ENCODE measurements at places on chromosomes 12 and 14.
A peak's percentile ranks its signal among the peaks of the same experiment; 100 is the strongest.

DNA sequence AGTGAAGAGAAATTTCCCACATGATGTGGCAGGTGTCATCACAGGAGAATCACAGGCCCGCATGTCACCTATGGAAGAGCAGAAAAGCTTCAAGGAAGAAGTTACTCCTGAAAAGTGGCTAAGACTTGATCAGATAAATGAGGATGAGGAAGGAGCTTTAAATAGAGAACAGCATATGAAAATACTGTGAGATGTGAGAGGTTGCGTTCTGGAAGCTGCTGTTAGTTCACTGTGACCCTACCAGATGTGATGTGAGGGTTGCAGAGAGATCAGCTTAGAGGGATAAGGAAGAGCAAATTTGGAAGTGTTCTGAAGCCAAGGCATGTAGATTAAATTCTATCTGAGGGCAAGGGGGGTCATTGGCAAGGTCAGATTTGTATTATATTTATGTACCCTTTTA is 17.1 kb downstream of the ERP27 start:
- DNase-seq: no peak

DNA sequence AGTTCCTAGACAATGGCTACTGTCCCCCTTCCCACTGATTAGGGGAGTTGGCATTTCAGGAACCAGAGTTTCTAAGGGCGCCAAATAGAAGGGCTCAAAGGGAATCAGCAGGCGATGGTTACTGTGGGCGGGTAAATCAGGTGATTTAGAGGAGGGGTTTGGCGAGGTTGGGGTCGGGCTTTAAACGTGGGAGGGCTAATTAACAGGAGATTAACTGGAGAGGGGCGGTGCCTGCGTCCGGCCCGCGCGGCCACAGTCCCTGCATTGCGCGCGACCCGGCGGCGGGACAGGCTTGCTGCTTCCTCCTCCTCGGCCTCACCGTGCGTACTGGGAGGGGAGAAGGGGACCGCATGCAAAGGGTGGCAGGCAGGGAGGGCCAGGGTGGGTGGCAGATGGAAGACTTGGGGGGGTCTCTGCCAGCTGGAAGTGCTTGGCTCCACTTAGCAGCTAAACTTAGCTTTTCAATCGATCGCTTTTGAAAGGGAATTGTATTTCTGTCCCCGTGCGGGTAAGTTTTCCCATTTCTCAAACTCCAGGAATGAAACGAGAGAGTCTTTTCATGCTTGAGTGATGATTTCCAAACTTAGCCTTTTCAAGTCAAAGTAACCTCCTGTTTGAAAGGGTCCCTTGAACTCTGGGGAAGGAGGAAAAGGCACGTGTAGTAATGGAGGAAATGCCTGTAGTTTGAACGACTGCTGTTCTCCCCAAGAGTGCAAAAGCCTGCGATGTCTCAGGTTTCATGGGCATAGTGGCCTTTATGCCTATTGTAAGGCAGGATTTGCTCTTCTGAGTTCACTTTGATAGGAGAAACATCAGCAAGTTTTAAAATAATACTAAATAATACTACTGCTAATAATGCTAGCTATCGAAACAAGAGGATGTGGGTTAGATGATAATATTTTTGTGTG is at the start of gene MGST1:
TSS of gene MGST1 (plus strand) at position 255 of the 908 bp plus-strand sequence. CDS start 6,608 bp downstream, outside the sequence.
- no peak for DNase-seq

GRCh38 chr14:50768680-50769079 is 62.3 kb downstream of the NIN start:
- DNase-seq: no peak

GRCh38 chr14:98182393-98183055 is 1089.5 kb downstream of the BCL11B start:
- DNase-seq: no peak

DNA sequence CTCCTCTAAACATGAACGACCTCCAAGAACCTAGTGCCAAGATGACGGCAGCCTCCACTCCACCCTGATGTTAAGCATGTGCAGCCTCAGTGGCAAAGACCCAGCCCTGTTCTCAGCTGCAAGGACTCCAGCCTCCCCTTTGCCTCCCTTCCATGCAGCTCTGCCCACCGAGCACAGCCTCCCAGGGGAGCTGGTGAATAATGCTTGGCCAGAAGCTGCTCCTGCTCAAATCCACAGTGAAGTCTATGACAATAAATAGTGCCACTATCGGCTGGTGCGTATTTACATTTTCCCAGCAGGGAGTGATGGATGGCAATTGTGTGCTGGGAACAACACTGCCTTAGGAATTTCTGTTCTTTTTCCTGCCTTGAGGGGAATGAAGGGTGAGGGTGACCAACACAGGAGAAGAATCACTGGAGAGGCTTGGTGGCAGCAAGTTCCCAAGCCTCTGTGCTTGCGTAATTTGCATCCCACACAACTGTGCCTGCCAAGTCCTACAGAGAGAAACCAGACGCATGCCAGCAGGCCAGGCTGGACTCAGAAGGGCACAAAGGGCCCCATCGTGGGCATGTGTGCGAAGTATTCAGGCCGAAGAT is 29.9 kb upstream of the TC2N start:
- peak; percentile 29 for DNase-seq

DNA sequence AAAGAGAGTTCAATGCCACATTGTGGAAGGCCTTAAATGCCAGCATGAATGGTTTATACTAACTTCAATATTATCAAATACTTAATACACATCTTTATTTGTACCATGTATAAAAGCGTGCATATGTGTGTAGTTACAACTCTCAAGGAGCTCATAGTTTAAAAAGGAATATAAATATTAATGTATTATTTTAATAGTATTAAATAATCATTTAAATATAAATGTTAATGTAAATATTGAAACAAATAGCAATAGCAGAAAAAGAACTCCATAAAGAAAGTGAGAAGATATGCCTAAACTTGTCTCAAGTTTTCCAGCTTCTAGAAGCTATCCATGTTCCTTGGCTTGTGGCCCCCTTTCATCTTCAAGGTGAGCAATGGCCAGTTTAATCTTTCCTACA is 182.0 kb downstream of the FOXA1 start:
- DNase-seq: no peak

DNA sequence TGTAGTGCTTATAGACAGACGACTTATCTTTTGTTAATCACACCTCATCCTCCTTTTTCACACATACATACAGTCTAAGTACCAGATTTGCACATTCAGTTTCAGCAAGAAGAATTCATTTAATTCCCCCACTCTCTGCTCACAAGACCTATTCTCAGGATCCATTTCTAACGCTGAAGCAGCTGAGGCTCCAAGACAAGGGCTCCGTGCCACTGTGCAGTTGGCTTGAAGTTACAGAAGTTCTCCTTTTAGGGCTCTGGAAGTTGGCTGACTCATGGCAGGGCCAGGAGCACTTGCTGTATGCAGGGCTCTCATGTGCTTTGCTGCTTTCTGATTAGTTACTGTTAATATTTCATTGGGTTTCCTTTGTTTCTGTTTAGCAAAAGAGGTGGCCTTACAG is 1566.9 kb upstream of the TMEM132C start:
- no peak for DNase-seq

- no peak for DNase-seq
Measured at GRCh38 chr12:2142068-2142467, 89.3 kb downstream of the CACNA1C start.
